ENCODE measurements at places on chromosomes 2 and 18.

- no peak for DNase-seq
These were observed 251.1 kb downstream of the NCKAP5 start for GRCh38 chr2:133317178-133317577.

DNA sequence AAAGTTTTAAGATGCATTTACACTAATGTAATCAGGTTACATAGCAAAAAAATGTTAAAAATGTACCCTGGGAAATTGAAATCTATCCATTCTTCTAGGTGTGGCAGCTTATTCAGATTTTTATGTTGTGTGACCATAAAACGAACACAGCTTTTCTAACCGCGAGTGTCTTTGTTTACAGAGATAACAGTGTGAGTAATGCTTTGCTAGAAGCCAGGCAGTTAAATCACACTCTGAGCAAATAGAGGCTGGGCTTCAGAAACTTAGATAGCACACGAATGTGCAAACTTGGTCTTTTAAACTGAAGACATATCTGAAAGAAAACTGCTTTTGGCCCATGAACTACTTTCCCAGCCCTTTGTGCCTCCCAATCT is 116.1 kb downstream of the SPTBN1 start:
- DNase-seq, result no peak

DNA sequence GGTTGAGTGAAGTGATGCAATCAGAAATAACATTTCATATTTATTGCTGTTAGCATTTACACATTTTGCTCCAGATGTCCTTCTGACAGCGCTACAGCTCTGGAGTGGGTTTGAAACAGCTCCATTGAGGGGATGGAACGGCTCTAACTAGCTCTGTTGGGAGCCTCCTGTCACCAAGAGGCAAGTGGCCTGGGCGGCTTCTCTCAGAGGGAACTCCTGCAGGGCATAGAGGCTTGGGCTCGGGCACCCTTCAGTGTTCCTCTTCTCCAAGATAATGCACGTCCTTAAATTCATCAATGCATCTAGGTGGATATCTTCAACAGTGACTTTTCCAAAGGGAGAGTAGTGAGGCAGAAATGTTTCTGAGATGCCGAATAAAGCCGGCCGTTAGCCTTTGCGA is 122.5 kb downstream of the CNTNAP5 start:
- DNase-seq, result no peak

DNA sequence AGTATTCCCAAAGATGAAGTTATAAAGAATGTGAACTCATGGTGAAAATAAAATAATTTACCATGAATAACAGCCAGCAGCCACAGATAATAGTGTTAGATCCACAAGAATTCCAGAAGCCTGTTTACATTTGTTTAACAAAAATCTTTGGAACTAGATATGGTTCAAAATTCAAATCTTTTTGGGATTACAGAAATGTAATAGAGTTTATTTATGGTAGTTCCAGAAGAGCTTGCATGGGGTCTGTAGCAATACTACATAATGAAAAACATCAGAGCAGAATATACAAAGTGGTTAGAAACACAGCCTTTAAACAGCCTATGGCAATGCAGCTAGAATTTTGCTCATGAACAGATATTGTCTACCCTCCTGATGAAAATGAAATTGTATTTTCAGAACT is 179.1 kb downstream of the RDH14 start:
- no peak for DNase-seq

- no peak for DNase-seq
These were observed 33.9 kb upstream of the DARS1 start for GRCh38 chr2:136019306-136019705.

DNA sequence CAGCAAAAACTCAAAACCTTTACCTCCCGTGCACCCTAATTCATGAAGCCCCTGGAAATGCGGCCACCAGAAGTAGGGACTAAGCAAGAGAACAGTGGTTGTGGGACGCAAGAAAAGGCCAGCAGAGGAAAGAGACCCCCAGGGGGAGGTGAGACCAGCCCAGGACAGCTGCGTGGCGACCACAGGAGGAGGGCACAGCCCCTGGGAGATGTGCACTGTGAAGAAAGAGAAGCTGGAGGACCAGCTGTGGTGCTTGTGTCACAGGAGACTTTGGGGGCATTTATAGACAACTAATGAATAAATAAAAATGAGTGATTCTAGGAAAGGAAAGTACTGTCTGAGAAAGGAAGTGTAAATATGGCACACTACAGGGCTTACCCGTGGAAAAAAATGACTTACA is 263.8 kb downstream of the EIPR1 start:
- DNase-seq, result no peak

DNA sequence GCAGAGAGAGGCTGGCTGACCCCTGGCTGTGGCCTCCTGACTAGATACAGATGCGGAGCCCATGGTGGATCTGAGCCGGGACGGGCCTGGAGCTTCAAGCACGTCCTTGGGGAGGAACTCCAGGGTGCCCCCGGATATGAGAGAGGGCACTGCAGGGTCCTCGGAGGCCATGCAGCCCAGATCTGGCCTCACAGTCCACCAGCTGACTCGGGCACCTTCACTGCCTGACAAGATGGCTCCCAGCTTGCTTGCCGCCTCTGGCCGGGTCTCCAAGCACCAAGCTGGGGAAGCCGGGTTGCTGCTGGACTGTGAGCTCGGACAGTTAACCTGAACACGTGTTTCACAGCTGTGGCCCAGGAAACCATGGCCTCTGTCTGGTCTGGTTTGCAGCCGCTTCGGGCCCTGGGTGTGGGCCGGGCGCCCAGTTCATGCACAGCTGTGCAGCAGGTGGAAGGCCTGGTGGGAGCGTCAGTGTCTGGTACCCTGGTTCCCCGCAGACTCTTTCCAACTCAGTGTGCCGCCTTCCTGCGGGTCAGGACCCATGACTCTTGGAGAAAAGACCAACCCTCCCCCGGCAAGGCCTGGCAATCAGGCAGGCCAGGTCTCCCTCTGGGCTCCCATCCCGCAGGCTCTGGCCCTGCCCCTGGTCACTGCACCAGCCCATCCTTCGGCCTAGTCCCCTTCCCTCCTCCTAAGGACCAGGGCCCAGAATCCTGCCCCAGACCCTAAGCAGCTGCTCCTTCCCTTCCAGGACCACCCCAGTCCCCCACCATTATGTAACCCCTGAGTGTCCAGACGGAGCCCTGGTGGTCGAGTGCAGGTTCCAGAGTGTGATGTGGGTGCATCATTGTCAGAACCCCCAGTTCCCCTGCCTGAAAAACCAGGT is 74.6 kb upstream of the OTOS start:
- DNase-seq, result no peak

DNA sequence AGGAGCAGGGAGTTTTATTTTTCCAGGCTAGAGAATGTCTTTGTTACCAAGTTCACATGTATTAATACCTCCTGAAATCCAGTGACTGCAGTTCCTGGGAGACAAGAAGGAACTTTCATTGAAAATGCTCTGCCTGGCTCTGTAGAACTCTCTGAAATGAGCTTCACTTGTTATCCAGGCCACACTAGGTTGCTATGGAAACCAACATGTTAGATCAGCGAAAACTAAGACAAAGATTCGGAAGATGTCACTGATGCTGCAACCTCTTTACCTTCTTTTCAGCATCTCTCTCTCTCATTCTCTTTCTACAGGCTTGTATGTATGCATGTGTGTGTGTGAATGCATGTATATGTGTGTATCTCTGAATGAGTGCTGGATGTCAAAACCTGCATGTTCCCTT is 218.5 kb downstream of the TRIB2 start:
- no peak for DNase-seq

- DNase-seq, result no peak
These were observed 102.5 kb downstream of the BARD1 start for GRCh38 chr2:214706986-214707385.

- no peak for DNase-seq
These were observed 420.0 kb upstream of the ST6GAL2 start for GRCh38 chr2:107305966-107306365.

- no peak for DNase-seq
These were observed 355.1 kb upstream of the MYT1L start for GRCh38 chr2:2686222-2686621.

- no peak for DNase-seq
These were observed 1.4 kb downstream of the NOL4 start for GRCh38 chr18:34223164-34223892.

GRCh38 chr18:42929181-42929580 is 186.3 kb downstream of the RIT2 start:
- no peak for DNase-seq

GRCh38 chr2:118183381-118183780 is 95.1 kb downstream of the INSIG2 start:
- DNase-seq, result no peak

DNA sequence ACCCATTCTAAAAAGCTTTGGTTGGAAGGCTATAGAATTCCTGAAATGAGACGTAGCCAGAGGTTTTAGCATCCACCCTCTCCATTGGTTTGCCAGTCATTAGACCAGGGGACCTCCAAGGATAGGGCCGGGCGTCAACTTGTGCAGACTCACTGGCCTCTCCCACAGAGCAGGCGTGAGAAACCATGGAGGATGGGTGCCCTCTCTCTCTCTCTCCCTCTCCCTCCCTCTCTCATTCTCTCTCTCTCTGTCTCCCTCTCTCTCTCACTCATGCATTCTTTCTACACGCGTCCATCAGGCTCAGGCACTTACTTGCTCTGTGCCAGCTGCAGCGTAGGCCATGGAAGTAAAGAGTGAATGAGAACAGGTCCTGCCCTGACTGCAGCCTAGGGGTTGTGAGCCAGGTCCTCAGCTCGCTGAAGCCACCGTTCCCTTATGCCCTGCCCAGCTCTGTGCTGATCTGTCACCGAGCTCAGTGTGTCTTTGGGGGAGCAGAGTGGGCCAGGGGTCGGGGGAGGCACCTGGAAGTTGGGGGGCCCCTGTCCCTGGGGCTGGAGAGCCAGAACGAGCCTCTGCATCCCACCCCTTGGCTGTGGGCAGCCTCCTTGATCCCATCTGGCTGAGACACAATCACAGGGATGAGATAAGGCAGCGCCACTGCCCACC is 304.4 kb upstream of the HS6ST1 start:
- no peak for DNase-seq

- DNase-seq, result no peak
These were observed 262.0 kb downstream of the CAMKMT start for GRCh38 chr2:44623622-44624351.

DNA sequence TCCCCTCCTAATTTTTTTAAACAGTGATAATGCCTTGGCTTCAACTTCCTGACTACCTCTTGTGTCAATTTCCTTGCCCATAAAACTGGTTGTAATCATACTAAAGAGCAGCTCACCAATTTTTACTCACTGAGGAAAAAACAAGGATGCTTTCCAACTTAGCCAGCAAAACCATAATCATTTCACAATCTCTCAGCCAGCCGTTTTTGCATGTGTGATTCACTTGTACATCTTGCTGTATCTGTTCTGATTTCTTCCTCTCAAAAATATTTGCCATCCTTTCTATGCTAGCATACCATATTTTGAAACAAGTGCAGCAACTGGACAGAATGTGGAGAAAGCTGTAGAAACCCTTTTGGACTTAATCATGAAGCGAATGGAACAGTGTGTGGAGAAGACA is 60.7 kb downstream of the RAB27B start:
- DNase-seq, result no peak

DNA sequence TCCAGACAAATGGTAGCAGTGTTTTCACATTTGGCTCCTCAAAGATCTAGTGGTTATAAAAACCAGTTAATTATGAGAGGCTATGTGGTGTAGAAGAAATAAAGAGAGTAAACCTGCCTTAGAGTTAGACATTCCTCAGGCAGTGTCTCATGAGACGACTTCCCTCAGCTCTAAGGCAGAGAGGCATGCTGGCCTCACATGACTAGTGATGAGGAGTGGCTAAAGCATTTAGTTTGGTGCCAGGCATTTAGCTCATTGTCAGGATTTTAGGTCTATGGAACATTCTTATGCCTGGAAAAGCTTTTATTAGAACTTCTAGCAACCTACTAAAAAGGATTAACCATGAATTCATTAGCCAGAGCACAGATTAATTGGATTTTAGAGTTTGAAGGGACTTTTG is 90.3 kb downstream of the RPRM start:
- no peak for DNase-seq

GRCh38 chr18:6628187-6628586 is 101.3 kb upstream of the ARHGAP28 start:
- DNase-seq, result no peak

- DNase-seq, result no peak
These were observed 25.9 kb upstream of the RESP18 start for GRCh38 chr2:219358170-219359075.

- DNase-seq, result no peak
These were observed 105.1 kb downstream of the SLC8A1 start for GRCh38 chr2:40346535-40347354.

DNA sequence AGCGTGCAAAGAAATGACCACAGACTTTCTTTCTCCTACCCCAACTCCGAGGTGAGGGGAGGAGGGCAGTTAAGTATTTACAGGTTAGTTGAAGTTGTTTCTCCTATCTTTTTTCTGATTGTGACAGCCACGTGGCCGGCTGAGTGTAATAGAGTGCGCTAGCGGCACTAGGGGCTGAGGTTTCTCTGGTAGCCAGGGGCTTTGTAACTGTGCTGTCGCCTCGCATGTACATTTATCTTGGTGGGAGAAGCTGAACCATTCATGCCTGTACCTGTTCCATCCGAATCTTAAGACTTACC is 214.1 kb upstream of the STON1 start:
- peak; percentile 43 for DNase-seq

DNA sequence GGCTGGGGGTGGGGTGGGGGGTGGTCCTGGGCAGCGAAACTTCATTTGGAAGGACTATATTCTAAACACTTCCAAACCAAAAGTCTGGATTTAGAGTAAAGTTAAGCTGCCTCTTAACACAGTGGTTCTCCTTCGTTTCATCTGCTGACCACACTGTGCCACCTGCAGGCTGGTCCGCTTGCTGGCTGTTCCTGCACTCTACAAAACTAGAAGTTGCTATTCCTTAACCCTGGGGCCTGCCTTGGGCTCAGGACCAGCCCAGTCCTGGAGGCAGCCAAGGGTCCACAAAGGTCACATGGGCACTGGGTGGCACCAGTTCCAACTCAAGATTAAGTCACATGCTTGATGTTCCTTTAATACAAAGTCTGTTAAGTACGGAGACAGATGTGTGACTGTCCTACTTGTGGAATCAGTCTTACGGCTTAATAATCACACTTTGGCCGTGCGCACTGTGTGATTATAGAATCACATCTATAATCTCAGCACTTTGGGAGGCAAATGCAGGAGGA is 195.4 kb downstream of the FAM210A start:
- DNase-seq, result no peak

DNA sequence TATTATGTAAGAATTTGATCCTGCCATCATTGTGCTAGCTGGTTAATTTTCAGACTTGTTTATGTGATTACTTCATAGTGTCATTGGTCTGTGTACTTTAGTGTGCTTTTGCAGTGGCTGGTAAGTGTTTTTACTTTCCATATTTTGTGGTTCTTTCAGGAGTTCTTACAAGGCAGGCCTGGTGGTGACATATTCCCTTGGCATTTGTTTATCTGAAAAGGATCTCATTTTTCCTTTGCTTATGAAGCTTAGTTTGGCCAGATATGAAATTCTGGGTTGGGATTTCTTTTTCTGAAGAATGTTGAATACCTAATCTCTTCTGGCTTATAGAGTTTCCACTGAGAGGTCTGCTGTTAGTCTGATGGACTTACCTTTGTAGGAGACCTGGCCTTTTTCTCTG is 72.8 kb upstream of the MC4R start:
- DNase-seq, result no peak

GRCh38 chr2:16115291-16115690 is 174.9 kb downstream of the MYCN start:
- DNase-seq, result no peak

All from liver (tissue), 10 donors.